ENCODE measurements at places on chromosomes 2 and 18. TPM values are rescaled to one million over a fixed set of nuclear protein-coding genes. Genes with fewer than 3 reads are reported as not detected.

The NAT8 gene
- not detected for total RNA-seq

The TBR1 gene
- not detected for total RNA-seq

The KIF5C gene
- 0.87 TPM for total RNA-seq

The ALPG gene
- total RNA-seq, result not detected

The CABYR gene
- total RNA-seq, result not detected

The EML6 gene
- 0.16 TPM for total RNA-seq

The TLX2 gene
- not detected for total RNA-seq

The CRIM1 gene
- 21.7 TPM for total RNA-seq

The STK36 gene
- total RNA-seq, result 7.5 TPM

The TGFA gene
- 1.0 TPM for total RNA-seq

The GRHL1 gene
- total RNA-seq, result 0.81 TPM

The TTC39C gene
- 4.0 TPM for total RNA-seq

The CROCC2 gene
- not detected for total RNA-seq

The KCNF1 gene
- 0.24 TPM for total RNA-seq

The PHLPP1 gene
- total RNA-seq, result 5.1 TPM

The LAMA1 gene
- not detected for total RNA-seq

The SCN3A gene
- 0.95 TPM for total RNA-seq

The CNRIP1 gene
- 12.5 TPM for total RNA-seq

The DES gene
- total RNA-seq, result 13,356 TPM

The BOLA3 gene
- 88.4 TPM for total RNA-seq

The ZEB2 gene
- total RNA-seq, result 89.0 TPM

The UGT1A7 gene
- total RNA-seq, result not detected

The PLEK gene
- 7.2 TPM for total RNA-seq

The FOXD4L1 gene
- total RNA-seq, result not detected

The CCDC141 gene
- total RNA-seq, result 116 TPM

The DSG4 gene
- not detected for total RNA-seq

The C1D gene
- 18.4 TPM for total RNA-seq

The DPP10 gene
- total RNA-seq, result 0.05 TPM

The NT5C1B gene
- not detected for total RNA-seq

The ZNF396 gene
- 0.70 TPM for total RNA-seq

The COL3A1 gene
- 72.7 TPM for total RNA-seq

The RAX gene
- not detected for total RNA-seq

The ANKRD62 gene
- not detected for total RNA-seq

The CDCA7 gene
- total RNA-seq, result 1.5 TPM

The SLC4A5 gene
- total RNA-seq, result 1.1 TPM

The SATB2 gene
- total RNA-seq, result 1.1 TPM

The UBXN4 gene
- total RNA-seq, result 54.9 TPM

The BARD1 gene
- 8.4 TPM for total RNA-seq

The NCKAP5 gene
- 4.3 TPM for total RNA-seq

The KCNE4 gene
- total RNA-seq, result 3.6 TPM

The KATNAL2 gene
- total RNA-seq, result 2.7 TPM

The LBX2 gene
- total RNA-seq, result 0.43 TPM

The ICOS gene
- not detected for total RNA-seq

The C2orf92 gene
- 1.1 TPM for total RNA-seq

The ABCG8 gene
- total RNA-seq, result 0.32 TPM

The ALK gene
- 0.08 TPM for total RNA-seq

The SERPINB12 gene
- not detected for total RNA-seq

The RTKN gene
- total RNA-seq, result 16.4 TPM

The IL36B gene
- not detected for total RNA-seq

The MC5R gene
- not detected for total RNA-seq

The COL6A3 gene
- total RNA-seq, result 84.5 TPM

The ESPNL gene
- not detected for total RNA-seq

The SLC1A4 gene
- 6.5 TPM for total RNA-seq

The FHL2 gene
- 1,619 TPM for total RNA-seq

The HAT1 gene
- 34.8 TPM for total RNA-seq

The LRRC30 gene
- total RNA-seq, result not detected

The NETO1 gene
- total RNA-seq, result not detected

The FSHR gene
- 0.14 TPM for total RNA-seq

The UGT1A6 gene
- not detected for total RNA-seq

The LHCGR gene
- 0.11 TPM for total RNA-seq

All from Right ventricle myocardium inferior (tissue), 1 donor.